ENCODE measurements at places on chromosomes 12 and 14.

DNA sequence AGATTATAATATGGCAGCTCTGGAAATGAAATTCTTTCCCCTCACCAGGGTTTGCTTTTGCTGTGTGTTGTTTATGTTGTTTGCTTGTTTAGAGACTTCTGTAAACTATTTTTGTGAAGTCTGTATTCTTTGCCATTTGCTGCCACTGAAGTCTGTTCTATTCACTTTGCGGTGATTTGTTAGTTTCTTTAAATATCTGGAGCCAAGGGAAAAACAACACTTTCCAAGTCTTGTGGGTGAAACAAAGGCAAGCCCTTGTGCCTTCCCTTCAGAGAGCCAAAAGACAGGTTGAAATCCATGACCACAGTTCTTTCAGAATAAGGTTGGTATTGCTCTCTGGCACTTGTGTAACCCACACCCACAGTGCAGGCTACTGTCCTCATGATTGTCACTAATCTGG lies 59.5 kb upstream of the RNU6-7 start:
- DNase-seq = no peak

DNA sequence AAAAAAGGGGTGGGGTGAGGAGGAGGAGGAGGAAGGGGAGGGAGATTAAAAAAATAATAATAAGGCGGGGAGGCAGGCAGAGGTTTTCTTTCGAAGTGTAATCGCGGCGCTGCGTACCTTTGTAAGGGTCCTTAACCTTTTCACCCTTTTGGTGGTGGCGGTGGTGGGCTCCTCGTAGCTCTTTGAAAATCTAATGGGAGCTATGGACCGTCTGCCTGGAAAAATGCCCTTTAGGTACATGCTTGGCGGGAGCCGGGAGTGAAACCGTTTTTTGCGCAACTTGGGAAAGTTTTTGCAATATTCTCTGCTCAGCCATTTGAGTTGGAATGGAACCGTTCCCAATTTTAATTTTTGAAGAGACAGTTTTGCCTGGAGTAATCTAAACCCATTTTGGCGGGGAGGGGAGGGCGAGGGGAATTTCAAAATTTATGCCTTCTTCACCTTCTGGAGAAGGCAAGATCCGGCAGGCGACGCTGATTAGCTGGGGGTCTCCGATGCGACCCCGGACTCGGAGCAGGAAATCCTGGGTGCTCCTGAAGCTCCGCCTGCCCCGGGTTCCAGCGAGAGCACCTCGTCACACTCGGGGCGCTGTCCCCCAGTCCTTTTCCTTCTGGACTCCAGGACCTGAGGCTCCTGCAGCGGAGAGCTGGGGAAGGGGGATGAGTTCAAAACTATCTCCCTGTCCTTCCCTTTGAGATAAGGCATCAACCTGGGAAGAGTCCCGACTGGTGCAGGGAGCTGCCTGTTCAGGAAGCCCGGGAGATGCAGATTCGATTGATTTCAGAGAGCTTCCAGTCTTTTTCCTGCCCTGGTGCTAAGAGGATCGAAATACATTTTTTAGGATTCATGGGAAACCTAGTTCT lies 74.6 kb upstream of the TBX5 start:
- no peak for DNase-seq

GRCh38 chr12:78697817-78698415 lies 166.7 kb upstream of the SYT1 start:
- DNase-seq = peak; percentile 10

DNA sequence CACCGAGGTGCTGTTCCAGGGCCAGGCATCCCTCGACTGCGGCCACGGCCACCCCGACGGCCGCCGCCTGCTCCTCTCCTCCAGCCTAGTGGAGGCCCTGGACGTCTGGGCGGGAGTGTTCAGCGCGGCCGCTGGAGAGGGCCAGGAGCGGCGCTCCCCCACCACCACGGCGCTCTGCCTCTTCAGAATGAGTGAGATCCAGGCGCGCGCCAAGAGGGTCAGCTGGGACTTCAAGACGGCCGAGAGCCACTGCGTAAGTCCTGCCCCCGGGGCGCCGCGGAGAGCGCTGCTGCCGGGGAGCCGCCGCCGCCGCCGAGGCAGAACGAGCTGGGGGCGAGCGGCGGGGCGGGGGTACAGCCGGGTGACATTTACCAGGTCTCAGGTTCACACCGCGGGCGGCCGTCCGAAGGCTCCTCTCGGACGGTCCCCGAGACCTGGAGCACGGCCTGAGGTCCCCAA lies 1.4 kb downstream of the PLXNC1 start:
- DNase-seq = no peak

DNA sequence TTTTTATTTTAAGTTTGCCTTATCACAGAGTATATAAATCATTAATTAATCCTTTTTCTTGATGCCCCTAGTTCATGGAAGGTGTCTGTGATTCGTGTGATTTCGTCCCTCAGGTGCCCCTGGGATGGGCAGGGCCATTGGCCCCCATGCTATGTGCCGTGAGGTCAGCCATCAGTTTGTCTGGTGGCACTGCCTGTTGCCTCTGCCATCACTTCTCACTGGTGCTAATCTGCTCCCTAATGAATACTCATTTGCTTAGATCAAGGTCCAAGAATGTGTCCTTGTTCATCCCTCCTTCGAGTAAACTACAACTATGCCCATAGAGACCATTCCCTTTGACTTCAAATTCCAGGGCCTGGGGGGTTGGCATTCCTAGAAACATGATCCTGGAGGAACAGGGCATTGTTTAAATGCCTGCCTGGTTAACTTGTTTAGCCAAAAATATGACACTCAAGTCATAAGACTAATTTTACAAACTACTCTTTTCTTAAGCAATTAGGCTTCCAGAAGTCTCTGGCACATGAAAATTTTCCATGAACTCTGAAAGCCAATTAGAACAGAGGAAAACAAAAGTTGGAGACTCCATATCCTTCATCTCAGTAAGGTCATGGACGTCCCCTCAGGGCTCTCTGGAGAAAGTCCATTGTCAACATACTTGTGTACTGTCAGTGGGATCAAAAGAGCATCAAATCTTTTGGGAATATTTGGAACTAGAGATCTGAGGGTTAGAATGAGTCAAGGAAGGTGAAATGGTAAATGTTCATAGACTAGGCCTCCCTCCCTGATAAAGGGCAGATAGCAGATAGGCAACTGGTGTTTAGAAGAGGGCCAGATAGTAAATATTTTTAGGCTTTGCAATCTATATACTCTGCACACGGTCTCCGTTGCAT lies 90.9 kb upstream of the PLXNC1 start:
- DNase-seq = no peak

- DNase-seq = no peak
Observed at GRCh38 chr14:102288139-102288538, 16.8 kb downstream of the MOK start.

DNA sequence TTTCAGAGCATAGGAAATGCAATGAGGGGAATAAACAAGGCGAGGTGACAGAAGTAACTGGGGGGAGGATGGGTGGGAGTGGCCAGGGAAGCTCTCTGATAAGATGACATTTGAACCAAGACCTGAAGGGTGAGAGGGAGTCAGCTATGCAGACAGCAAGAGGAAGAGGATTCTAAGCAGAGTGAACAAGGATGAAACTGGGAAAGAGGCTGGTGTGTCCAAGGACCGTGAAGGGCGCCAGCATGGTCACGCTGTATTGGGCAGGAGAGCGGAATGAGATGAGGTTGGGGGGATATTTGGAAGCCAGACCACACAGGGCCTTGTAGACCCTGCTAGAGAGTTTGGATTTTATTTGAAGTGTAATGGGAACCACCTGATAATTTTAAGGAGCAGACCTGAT lies 10.5 kb upstream of the PPP1R1A start:
- no peak for DNase-seq

DNA sequence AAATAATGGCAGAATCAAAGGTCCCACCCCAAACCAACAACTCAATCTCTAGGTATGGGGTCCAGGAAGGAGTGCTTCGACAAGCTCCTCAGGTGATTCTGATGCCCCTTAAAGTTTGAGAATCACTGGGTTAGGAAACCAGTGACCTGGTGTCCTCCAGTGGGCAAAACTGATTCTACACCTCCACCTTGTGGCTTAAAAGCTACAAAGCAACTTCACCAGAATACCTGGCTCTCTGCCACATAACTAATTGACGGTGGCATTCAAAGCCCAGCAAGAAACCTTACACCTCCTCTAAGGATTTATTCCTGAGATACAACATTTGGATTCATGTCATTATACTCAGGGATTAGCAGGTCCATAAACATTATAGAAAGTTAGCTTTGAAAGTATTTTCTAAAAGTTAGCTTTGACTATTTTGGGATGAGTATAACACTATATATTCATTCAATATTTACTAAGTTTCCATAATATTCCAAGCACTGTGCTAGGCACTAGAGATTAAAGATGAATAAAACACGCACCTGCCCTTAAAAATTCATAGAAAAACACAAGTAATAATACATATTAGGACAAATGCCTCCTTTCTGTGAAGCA lies 45.4 kb downstream of the DCAF5 start:
- no peak for DNase-seq

DNA sequence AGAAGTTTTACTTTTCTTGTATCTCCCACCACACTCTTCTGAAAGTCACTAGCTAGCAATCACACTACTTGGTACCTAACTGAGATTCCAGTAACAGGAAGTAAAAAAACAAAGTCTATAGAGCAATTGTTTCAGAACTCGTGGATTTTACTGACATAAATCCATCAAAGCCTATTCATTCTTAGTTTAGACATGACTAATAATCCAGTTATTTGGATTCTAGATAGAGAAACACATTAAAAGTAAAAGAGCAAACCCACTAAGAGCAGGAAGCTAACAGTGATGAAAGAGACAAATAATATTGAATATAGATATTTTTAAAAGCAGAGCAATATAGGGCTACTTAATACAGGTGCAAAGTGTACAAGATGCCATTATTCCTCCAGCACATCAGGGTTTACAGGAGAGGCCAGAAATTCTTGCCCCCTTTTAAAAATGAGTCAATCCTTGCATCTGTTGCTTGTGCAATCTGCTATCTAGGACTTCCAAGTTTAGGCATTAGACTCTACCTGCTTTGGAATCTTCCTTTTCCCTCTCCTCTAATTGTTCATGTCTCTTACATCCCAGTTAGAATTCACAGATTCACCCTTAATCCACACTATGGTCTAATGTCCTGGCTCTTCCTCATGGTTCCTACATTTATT lies 6.0 kb downstream of the HEATR5A start:
- no peak for DNase-seq

GRCh38 chr12:107442326-107442987 lies 243.1 kb upstream of the PWP1 start:
- DNase-seq = no peak

- no peak for DNase-seq
Observed at GRCh38 chr12:59191372-59191771, 271.1 kb upstream of the LRIG3 start.

DNA sequence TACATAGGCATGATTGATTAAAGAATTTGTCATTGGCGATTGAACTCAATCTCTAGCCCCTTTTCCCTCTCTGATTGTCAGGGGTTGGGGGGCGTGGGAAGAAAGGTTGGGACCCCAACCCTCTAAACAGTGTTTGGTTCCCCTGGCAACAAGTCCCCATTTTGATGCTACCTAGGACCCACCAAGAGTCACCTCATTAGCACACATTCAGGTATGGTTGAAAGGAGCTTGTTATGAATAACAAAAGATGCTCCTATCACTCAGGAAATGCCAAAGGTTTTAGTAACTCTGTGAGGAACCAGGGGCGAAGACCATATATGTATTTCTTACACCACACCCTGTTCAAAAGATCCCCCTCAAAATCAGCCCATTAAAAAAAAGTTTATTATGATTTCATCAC lies 14.3 kb downstream of the RNF212B start:
- DNase-seq = no peak

GRCh38 chr14:71555654-71556559 lies 376.3 kb upstream of the RGS6 start:
- DNase-seq = no peak

DNA sequence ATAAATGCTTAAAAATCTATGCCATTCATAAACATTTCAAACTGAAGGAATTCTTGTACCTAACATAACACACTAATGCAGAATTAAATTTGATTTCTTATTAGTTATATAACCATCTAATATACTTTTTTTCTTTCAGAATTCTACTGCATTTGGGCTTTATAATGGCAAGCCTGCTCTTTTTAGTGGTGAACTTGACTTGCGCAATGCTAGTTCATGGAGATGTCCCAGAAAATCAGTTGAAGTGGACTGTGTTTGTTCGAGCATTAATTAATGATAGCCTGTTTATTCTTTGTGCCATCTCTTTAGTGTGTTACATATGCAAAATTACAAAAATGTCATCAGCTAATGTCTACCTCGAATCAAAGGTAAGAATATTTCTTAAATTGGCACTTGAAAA lies 47.3 kb downstream of the GPR137C start:
- DNase-seq = no peak

- DNase-seq = no peak
Observed at GRCh38 chr14:91420686-91421085, 3.1 kb upstream of the CCDC88C start.

DNA sequence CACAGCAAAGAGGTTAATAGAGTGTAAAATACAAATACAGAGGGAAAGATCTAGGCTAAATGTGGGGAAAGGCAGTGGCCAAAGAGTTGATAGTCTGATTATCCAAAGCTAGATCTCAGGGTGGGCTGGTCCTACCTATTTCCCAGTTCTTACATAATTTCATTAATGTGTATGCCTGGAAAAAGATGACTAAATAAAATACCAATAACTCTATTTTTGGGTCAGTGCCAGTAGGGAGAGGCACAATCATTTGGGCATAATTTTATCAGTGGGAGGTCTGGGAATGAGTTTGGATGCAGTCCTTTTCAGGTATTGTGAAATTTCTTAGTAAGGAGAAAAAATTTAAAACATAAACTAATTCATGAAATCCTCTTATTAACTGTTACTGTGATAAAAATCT lies 30.6 kb upstream of the CLEC14A start:
- no peak for DNase-seq

GRCh38 chr14:99803106-99803775 lies 10.0 kb downstream of the EML1 start:
- no peak for DNase-seq

DNA sequence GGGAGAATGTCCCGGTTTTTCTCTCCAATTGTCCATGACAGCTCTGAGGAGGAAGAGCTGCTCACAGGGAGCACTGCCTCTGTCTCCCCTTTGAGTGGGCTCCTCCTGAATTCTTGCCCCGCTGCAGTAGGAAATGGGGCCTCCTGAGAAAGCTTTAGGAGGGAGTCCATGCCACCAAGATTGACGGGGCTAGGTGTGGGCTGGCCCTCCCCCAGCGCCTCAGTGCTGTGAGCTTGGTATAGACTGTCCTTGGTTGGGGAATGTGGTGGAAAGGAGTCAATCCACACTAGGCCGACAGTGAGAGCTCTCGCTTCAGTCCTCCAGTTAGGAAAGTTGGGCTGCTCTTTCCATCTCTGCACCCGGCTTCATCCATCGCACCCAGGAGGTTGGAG lies 23.4 kb upstream of the CTDSP2 start:
- DNase-seq = no peak

DNA sequence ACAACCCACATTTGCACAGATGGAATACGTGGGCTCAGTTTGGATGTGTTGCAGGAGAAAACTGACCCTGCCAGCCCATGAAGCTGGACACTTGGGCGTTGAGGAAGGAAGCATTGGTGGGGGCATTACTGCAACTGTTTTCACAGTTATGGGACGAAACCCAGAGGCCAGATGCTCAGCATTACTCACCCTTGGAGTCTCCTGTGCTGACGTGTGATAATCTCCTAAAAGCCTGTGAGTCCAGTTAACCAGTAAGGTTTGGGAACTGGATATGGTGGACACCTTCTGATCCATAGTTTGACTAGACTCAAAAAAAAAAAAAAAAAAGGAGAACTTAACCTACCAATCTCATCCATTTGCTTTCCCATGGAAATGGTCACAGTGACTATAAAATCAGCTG lies 52.8 kb upstream of the EGLN3 start:
- no peak for DNase-seq

- no peak for DNase-seq
Observed at GRCh38 chr14:24885410-24885913, 164.5 kb downstream of the STXBP6 start.
